Head of caudate nucleus (tissue), 42 donors: ENCODE measurements at places on chromosomes 16 and 17.

- no peak for DNase-seq
Measured at GRCh38 chr17:61314368-61315078, 85.1 kb upstream of the TBX2 start.

DNA sequence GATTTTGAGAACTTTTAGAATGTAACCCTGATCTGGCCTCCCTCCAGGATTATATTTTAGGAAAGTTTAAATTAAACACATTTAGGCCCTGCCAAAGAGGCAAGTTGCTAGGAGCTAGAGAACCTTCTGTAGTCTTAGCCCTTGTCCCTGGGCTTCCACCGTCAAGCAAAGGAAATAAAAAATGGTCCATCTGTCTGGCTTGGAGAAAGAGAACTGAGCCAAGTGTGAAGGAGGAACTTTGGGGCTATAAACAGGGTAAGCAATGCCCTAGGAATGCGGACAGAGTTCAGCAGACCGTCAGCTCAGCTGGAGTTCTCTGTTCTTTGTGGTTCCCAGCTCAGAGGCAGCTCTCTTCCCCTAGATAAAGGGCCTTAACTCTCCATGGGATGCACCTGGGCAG lies 29.6 kb downstream of the RCVRN start:
- DNase-seq = no peak

- DNase-seq = no peak
Measured at GRCh38 chr17:63546308-63547082, 3.8 kb upstream of the DCAF7 start.

GRCh38 chr17:2902546-2902945 lies 106.3 kb downstream of the RAP1GAP2 start:
- DNase-seq = no peak

GRCh38 chr17:48504953-48505352 lies 25.9 kb downstream of the HOXB1 start:
- no peak for DNase-seq

DNA sequence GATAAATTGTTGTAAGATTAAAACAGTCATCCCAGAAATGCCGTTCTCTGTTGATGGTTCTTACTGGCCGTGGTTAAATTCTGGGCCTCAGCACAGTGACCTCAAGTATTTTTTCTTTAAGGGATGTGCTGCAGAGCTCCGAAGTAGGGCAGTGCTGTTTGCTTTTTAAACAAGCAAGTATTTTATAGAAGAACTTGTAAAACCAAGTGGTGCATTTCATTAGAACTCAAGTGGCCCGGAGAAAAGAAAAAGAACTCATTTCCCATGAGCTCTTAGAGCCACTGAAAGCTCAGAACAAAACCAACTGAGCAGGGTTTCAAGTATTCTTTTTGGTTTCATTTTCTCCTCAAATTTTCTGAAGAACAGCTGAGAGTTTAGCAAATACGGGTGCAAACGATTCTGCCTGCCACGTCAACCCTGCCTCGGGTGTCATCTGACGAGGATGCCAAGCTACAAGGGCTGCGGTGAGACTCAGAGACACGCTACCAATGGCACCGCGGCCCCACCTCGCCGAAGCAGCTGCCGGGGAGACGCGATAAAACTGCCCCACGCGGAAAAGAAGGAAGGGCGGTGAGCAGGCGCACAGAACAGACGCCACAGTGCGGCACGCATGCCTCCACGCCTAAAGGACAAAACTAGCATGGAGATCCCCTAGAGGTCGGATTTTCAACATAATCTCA lies 6.3 kb downstream of the LMF1 start:
- DNase-seq = peak; percentile 67

DNA sequence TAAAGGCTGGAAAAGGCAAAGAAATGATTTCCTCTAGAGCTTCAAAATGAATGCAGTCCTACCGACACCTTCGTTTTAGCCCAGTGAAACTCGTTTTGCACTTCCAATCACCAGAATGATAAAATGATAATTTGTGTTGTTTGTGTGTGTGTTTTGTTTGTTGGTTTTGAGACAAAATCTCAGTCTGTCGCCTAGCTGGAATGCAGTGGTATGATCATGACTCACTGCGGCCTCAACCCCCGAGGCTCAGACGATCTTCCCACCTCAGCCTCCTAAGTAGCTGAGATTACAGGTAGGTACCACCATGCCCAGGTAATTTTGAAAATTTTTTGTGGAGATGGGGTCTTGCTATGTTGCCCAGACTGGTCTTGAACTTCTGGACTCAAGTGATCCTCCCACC lies 3.4 kb upstream of the EVPLL start:
- DNase-seq = no peak

DNA sequence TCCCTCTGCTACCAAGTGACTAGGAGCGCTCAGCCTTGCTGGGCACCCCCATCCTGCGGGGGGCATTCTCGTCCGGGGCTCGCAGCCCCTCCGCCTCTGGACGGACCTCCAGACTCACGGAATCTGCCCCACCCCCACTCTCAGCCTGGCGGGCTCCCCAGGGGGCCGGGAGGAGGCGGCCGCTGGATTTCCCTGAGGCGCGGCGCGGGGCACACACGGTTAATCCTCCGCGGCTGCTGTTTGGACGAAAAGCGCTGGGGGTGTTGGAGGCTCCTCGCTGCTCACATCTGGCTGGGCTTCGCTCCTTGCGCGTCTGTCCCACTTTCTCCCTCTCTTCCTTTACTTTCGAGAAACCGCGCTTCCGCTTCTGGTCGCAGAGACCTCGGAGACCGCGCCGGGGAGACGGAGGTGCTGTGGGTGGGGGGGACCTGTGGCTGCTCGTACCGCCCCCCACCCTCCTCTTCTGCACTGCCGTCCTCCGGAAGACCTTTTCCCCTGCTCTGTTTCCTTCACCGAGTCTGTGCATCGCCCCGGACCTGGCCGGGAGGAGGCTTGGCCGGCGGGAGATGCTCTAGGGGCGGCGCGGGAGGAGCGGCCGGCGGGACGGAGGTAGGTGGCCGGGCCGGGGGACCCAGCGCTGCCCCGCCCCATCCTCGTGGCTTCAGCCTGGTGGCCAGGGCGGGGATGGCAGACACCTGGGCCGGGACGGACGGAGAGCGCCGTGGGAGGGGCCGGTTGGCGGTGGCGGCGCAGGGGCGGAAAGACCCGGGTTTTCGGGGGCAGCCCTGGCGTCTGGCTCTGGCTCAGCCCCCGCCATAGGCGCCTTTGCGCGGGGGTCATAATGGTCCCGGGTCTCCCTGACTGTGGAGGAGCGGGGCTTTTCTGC lies at the start of gene C1QTNF1:
C1QTNF1 (plus strand) TSS at position 284 of the 886 bp plus-strand sequence. CDS start 19,800 bp downstream, outside the sequence.
- no peak for DNase-seq

- DNase-seq = no peak
Measured at GRCh38 chr16:87582216-87582965, 19.9 kb upstream of the JPH3 start.

DNA sequence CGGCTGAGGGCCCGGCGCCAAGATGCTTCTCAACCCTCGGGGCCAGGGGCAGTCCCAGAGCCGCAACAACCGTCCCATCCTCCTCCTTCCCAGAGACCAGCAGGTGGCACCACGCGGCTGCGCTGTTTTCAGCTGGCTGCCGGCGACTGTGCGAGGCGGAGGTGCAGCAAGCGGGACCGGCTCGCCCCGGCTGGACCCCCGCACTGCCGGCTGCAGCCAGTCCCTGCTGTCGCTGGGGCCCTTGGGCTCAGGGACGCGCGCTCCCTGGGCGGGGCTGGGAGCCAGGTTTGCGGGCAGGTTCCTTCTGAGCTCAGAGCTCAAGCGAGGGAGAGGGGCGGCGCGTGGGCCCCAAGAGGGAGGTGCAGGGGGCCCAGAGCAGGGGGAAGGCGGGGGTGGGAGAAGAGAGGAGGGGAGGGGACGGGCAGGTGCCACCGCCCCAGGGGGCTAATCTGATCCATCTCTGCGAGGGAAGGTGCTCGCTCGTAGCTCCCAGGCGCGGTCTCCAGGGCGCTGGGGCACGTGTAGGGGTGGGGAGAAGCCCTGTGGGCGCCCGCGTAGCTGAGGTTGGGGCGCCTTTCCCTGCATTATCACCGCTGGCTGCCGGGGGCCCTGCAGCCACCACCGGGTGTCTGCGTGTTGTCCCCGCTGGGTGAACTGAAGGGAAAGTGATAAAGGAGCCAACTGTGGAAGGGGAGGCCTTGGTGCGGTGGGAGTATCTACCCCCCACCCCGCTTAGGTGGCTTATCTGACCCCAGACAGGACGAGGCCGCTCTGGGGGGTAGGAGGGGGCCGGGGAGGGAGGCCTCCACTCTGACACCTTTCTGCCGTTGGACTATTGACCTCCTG lies 24.2 kb downstream of the STAT5A start:
- peak; percentile 91 for DNase-seq

- no peak for DNase-seq
Measured at GRCh38 chr17:7192271-7192937, 13.2 kb upstream of the ASGR1 start.

GRCh38 chr16:23279721-23280153 lies 22.4 kb upstream of the SCNN1B start:
- peak; percentile 27 for DNase-seq

DNA sequence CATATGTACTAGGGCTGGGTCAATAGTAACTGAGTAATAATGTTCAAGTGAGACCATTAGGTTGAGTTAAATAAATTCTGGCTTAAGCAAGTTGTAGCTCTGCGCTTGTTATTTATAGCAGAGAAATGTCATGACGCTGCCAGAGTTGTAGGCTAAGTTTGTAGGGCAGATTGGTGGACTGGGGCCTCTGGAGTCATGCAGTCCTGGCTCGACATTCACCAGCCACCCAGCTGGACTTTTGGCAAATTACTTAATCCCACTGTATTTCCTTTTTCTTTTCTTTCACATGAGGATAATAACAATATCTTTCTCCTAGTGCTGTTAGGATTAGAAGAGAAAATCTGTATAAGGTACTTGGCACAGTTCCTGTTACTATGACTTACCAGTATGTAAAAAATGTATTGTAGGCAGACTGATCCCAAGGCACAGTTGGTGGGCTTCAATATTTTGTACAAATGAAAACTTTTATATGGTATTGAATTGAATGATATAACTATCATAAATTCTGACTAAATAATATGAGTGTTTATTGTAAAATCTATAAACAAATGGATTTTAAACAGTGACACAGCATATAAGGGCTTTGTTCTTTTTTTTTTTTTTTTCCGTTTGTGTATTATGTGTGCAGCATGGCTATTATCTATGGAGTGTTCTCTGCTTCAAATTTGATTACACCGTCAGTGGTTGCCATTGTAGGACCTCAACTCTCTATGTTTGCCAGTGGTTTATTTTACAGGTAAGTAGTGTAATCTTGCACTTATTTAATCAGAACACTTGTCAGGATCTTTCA lies 2.6 kb downstream of the MFSD11 start:
- no peak for DNase-seq

- no peak for DNase-seq
Measured at GRCh38 chr17:75900691-75901533, 3.8 kb downstream of the MRPL38 start.

- no peak for DNase-seq
Measured at GRCh38 chr16:86952769-86953168, 364.4 kb downstream of the C16orf95 start.

GRCh38 chr16:59295993-59296736 lies 562.0 kb upstream of the GOT2 start:
- no peak for DNase-seq

DNA sequence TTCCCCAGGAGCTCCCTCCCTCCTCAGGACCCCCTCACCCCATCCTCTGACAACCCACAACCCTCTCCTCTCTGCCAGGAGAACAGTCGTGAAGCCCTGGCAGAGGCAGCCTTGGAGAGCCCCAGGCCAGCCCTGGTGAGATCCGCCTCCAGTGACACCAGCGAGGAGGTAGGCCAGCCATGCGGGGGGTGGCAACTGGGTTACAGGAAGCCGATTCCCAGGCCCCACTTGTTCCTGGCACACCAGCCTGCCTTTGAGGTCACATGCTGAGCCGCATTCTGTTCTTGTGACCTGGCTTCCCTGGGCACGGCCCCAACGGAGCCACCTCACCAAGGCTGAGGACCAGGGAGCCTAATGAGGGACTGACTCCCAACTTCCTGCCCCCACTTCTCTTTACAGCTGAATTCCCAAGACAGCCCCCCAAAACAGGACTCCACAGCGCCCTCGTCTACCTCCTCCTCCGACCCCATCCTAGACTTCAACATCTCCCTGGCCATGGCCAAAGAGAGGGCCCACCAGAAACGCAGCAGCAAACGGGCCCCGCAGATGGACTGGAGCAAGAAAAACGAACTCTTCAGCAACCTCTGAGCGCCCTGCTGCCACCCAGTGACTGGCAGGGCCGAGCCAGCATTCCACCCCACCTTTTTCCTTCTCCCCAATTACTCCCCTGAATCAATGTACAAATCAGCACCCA lies 7.9 kb downstream of the NAT9 start:
- peak; percentile 51 for DNase-seq

DNA sequence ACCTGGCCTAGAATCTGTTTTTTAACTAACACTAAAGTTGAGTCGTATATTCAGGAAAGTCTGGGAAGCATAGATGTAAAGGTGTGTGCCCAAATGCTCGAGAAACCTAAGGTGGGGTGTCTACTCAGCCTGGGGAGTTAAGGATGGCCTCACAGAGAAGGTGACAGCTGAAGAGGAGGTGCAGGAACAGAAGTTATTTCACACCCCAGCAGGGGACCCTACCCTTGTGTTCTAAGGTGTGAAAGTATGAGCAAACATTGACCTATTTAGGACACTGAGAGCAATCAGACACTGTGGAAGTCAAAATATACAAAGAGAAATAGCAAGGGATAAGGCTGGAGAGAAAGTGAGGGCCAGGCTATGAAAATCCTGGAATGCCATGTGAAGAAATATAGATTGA lies 49.0 kb upstream of the DHX40 start:
- DNase-seq = no peak

- DNase-seq = peak; percentile 93
Measured at GRCh38 chr17:78127239-78127887, 1.2 kb downstream of the TMC6 start.

GRCh38 chr16:8720080-8720966 lies 45.9 kb downstream of the ABAT start:
- peak; percentile 34 for DNase-seq
